ENCODE measurements at places on chromosomes 7 and 10.

DNA sequence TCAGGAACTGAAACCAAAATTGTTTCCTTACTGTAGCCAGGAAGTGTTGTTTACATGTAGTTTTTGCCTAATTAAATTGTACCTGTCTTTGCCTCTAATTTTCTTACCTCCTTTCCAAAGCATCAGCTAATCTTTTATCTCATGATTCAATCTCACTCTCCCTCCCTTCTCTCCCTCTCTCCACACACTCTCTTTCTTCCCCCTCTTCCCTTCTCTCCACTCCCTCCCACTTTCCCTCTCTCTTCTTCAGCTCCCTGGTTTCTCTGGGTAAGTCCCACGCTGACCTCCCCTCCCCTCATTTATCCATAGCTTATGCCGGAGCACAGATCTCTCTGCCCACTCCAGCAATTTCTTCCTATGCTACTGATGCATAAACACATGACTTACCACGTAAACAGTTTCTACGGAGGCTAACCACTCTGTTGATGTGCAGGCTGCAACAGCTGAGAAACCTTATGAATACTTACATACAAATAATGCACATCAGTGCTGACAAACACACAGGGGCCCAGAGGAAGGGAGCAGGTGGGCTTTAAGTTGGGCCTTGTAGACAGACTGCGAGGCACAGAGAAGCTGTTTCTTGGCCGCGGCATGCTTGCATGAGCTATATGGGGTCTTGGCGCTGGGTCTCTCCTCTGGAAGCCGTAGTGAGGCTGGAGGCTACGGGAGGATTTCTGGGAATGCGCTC, 174.4 kb upstream of the PLXNA4 start:
- DNase-seq, result peak; percentile 55

DNA sequence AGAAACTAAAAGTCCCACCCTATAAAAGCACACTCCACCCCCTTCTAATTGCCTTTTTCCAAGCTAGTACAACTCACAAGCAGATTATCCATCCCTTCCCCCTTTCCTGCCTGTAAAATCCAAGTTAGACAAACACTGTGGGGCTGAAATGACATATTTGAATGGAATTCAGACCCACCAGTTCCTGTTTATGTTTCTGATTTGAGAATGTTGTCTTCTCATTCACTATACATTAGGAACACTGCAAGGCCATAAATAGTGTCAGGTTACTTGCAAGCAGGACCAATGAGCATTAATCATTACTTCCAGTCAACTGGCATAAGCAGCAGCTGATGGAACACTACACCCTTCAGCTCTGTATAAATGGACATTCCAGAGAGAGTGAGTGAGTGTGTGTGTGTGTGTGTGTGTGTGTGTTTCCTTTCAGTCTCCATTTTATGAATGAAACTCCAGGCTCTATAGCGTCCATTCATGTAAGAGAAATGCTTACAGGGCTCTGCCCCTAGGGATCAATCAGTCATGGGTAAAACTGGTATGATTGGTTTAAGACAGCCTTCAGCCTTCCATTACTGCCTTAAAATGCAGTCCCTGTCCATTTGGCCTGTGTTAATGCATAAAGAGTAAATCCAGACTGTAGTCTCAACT, 69.3 kb downstream of the ETV1 start:
- DNase-seq, result peak; percentile 95

DNA sequence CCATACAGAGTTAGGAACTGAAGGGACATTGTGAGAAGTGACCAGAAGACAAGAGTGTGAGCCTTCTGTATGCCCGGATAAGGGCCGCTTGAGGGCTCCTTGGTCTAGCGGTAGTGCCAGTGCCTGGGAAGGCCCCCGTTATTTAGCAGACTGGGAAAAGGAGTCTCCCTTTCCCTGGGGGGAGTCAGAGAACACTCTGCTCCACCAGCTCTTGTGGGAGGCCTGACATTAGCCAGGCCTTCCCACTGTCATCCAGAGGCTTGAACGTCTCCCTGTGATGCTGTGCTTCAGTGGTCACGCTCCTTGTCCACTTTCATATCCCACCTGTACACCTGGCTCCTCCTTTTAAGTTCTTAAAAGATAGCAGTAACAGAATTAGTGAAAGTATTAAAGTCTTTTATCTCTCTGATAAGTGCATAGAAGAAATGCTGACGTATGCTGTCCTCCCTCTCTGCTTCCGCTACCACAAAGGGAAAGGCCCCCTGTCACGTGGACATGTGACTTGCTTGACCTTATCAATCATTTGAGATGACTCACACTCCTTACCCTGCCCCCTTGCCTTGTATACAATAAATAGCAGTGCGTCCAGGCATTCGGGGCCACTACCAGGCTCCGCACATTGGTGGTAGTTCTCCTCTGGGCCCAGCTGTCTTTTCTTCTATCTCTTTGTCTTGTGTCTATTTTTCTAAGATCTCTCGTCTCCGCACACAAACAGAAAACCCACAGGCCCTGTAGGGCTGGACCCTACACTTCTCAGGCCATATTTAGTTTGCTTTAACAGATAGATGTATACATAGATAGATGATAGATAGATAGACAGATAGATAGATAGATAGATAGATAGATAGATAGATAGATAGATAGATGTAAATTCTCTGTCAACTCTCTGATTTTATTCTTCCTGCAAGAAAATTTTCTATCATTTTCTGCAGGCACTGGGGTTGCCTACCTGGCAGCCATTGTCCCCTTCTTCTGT, 131.5 kb upstream of the JCAD start:
- DNase-seq, result no peak

GRCh38 chr7:128781126-128781525, 5.5 kb upstream of the OPN1SW start:
- peak; percentile 38 for DNase-seq

DNA sequence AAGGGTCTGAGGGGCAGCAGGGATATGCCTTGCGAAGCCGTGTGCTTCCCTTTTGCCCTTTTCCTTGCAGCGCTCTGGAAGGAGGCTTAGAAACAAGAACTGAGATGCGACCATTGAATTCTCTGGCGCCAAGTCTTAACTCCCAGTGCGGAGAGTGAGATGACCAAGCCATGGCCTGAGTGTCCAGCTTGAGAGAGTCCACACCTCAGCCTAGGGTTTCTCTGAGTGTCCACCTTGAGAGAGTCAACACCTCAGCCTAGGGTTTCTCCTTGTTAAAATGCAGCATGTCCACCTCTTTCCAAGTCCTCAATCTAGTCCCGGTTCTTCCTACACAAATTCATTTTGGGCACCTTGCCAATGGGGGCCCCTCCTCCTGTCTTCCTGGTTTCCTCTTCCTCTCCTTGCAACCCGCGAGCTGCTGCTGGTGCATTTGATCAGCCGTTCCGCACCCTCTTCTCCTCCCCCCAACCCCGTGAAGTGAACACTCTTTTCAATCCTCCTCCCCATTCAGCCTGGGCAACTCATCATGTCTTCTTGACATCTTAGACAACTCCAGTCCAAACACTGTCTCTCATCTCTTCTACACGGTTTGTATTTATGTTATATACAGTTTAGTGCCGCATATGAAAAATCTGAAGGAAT, 178.2 kb upstream of the PITRM1 start:
- peak; percentile 3 for DNase-seq

GRCh38 chr7:130092598-130092997, 22.3 kb downstream of the KLHDC10 start:
- no peak for DNase-seq

GRCh38 chr7:121954803-121955202, 81.8 kb downstream of the PTPRZ1 start:
- no peak for DNase-seq

DNA sequence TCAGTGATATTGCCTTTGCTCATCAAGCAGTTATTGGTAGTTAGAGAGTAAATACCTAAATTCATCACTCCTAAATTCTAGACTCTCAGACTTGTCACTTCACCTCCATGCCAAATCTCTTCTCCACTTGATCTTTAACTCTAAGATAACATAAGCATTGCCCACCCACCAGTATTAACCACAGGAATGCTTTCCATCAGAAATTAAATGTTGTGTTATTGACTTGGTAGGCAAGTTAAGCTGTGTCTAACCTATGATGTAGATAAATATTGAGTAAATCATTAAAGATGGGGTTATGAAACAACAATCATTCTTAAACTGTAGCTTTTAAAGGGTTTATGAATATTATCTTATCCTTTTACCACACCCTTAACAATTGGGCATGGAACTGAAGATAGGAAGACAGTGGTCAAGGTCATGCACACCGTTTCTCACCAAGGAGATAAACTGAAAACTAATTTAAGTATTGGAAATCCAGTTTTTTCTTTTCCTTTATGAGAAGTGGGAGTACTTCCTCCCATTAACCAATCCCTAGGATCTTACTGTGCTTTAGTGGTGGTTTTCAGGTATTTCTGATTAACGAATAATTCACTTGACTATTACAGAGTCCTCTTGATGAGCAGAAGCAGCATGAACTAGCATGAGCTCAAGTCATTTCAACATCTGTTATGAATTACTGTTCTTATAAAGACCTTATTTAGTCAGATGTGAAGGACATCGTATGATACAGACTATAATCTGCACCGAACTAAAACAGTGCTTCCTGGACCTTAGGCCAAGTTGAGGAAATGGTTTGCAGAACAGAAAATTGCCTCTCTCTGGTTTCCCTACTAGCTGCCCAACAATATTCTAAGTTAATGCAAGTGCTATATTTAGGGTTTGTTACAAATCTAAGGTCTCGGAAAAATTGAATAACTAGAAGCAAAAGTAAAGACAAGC, 142.0 kb downstream of the LCOR start:
- peak; percentile 9 for DNase-seq

DNA sequence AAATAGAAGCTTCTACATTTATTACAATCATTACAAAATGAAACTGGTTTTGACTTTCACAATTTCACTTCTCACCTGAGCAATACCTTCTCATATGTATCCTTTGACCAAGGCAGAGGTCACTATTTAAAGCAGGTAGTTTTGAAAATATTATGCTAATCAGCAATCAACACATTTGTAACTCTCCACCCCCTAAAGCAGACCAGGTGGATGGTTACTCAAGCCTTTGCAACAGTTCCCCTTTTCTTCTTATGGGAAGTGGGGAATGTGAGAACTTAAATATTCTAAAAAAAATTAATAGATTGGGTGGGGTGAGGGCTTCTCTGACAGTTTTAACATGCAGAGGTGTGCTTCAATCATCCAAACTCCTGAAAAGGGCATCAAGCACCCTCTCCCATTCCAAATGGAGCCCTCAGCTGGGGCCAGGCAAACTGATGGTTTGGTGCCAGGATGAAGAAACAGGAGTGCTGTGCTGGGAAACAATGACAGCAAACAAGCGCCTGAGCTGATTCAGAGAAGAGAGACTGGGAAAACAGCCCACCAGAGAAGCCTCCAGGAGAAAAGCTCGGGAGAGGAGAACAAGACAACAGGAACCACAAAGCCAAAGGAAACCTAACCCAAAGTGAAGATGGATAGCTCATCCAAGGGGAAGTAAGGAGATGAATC, 17.1 kb downstream of the RAPGEF5 start:
- no peak for DNase-seq

GRCh38 chr10:30752481-30752881, 122.9 kb upstream of the LYZL2 start:
- DNase-seq, result peak; percentile 67

DNA sequence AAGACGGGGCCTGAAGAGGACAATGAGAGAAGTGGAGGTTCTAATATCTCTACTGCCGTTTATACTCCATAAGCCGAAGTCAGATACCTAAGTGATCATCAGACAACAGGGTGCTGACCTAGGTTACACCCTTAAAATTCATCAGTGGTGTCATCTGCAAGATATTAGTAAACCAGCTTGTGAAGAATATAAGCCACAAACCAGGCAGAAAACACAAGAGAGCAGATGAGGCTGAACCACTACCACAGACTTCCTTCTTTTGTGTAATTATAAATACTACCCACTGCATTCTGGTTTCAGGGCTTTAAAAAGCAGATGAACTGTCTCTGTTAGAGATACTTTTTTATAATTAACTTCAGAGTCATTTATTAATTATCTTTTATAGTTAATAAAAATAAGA, 69.0 kb upstream of the LRRC17 start:
- no peak for DNase-seq
